ENCODE measurements at places on chromosomes 6 and 20.

- DNase-seq = peak; percentile 20
Measured at GRCh38 chr20:35091816-35092523, 637 bp downstream of the TRPC4AP start.

- DNase-seq = no peak
Measured at GRCh38 chr20:62736407-62737071, 27.9 kb downstream of the NTSR1 start.

DNA sequence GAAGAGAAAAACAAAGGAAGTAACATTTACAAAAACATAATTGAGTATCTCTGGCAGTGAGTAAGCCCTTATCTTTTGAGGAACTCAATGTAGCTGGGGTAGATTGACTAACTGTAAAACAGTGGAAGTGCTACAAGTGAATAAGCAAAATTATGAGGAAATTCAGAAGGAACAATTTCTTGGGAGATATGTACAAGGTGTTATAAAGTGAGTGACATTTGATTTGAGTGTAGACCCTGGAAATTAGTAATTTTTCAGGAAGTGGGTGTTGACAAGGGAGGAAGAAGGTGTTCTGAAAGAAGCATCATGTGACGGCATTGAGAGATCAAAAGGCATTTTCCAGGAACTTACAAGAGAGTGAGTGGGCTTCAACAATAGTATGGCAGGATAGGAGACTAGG, 22.2 kb downstream of the XRN2 start:
- DNase-seq = no peak

GRCh38 chr20:60352017-60352416, 393.8 kb downstream of the CDH26 start:
- no peak for DNase-seq

- no peak for DNase-seq
Measured at GRCh38 chr6:41967312-41968287, 26.0 kb upstream of the CCND3 start.

GRCh38 chr6:133314947-133315346, 73.8 kb downstream of the EYA4 start:
- DNase-seq = no peak

DNA sequence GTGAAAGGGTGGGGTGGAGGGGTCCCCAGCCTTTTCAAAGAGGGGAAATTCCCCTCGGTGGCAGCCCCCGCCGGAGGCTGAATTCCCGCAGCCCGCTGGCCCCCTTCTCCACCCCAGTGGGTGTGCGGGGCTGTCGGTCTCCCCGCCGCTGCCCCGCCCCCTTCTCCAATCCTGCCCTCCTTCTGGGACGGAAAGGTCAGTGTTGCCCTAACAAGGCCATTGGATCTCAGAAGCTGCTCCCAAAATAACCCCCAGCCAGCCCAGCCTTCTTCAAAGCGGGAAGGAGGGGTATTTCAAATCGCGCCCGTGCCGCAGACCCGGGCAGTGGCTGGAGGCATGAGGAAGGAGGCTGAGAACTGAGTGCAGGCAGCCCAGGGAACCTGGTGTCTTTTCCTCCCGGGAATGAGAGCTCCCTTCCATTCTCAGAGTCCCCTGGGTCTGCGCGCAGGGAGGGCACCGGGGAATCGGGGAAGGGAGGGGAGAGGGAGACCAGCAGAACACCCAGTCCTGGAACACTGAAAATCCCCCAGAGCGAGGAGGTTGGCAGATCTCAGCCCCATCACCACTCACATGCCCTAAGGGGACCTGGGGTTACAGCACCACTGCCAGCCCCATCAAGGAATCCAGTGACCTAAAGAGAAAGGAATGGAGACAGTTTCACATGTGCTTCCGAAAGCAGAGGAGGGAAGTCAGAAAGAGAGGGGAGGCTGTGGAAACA, at the start of gene JPH2:
JPH2 (minus strand) TSS at position 135 of the 718 bp plus-strand sequence. CDS start 483 bp downstream, outside the sequence.
- DNase-seq = no peak

DNA sequence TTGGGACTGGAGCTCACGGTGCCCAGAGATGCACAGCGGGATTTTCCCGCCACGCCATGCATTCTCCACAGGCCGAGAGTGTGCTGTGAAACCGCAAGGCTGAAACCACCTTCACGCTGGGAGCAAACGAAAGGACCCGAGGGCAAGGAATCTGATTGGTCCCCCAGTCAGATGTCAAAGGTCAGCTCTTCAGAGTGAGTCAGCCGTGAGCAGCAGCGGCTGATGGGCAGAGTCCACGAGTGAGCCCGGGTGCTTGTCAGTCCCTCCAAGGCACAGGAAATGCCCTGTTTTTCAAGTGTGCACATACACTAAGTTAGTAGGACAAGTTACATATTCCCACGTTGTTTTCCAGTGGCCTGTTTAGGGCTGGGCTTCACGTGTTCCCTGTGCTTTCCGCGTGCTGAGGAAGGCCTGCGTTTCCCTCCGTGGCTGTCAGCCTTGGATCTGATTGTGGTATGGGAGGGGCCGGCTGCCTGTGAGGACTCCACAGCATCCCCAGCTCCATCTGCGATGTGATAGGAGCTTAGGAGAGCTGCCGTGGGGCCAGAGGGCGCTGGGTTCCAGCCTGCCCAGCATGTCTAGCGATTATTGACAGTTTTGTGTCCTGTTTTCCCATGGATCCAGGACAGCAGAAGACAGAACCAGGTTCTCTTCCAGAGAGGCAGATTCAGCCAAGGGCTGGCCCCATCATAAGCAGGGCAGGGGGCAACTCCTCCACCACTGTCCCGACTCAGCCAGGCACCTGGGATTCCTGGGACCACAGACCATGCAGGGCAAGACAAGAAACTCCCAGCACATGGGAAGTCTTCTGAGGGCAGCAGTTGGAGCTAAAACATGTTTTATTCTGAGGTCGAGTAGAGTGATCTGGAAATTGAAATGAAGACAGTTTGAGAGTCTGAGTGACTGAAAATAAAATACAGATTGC, 38.2 kb upstream of the FRMD1 start:
- DNase-seq = no peak

- no peak for DNase-seq
Measured at GRCh38 chr6:68638230-68638900, 3.3 kb downstream of the ADGRB3 start.

- no peak for DNase-seq
Measured at GRCh38 chr20:10549511-10549910, 114.4 kb downstream of the SLX4IP start.

- no peak for DNase-seq
Measured at GRCh38 chr6:79612457-79612856, 18.7 kb upstream of the SH3BGRL2 start.

GRCh38 chr6:142722012-142722411, 223.0 kb downstream of the HIVEP2 start:
- no peak for DNase-seq

DNA sequence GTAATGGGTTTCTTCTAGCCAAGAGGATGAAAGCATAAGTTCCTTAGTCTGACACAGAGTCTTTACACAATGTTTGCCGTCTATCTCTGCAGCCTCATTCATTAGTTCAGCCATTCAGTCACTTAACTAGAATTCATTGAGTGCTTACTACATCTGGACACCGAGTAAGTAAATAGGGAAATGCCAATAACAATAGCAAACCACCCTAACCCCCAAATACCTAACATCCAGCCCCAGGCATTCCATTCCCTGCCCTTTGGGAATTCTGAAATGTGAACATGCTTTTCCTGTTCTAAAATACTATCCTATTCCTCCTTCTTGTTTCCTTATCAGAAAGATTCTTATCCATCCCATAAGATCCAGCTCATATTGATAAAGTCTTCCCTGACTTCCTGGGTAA, 277.6 kb upstream of the RNF217 start:
- DNase-seq = no peak

DNA sequence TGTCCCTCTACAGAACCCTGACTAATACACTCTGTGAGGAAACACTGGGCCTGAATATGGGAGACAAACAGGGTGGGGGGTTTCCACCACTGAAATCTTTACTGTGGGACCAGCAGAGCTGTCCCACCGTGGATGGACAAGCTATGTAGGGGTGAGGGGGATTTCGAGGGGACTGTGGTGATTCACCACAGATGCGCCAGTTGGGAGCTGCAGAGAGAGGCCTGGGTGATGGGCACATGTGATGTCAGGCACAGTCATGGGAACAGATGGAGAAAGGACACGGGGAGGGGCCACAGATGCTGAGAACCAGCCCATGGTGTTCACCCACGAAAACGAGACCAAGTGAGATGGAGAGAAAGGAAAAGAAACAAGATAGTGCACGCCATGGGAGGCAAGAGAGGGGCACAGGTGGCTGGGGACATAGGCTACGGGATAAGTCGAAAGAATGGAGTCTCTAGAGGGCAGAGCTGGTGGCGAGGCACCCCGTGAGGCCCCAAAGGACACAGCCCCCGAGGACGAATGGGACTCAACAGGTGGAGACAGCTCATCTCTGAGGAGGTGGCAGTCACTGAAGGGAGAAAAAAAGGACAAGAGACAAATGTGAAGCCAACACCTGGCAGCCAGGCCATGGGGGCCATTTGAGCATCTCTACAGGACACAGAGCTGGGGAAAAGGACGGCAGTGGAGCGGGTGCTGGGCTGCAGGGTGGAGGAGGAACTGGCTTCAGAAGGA, 10.5 kb upstream of the RAMACL start:
- DNase-seq = no peak

- no peak for DNase-seq
Measured at GRCh38 chr20:61638802-61639585, 386.9 kb downstream of the CDH4 start.

DNA sequence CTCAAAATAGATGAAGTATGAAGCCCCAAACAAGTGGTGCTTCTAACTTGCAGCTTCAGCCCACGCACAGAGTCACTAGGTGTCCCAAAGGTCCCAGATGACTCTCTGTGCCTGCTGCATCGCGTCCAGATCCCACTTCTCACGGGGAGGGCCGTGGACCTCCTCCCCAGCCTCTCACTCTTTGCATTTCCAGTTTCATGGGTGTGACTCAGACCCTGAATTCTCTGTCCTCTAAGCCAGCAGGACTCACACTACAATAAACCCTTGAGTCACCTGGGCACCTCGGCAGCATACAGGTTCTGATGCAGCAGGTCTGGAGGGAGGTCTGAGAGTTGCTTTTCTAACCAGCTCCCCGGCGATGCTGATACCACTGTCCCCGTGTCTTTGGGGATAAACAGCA, 114.0 kb upstream of the RIN2 start:
- DNase-seq = no peak

GRCh38 chr6:18842534-18842933, 455.4 kb downstream of the RNF144B start:
- DNase-seq = no peak

DNA sequence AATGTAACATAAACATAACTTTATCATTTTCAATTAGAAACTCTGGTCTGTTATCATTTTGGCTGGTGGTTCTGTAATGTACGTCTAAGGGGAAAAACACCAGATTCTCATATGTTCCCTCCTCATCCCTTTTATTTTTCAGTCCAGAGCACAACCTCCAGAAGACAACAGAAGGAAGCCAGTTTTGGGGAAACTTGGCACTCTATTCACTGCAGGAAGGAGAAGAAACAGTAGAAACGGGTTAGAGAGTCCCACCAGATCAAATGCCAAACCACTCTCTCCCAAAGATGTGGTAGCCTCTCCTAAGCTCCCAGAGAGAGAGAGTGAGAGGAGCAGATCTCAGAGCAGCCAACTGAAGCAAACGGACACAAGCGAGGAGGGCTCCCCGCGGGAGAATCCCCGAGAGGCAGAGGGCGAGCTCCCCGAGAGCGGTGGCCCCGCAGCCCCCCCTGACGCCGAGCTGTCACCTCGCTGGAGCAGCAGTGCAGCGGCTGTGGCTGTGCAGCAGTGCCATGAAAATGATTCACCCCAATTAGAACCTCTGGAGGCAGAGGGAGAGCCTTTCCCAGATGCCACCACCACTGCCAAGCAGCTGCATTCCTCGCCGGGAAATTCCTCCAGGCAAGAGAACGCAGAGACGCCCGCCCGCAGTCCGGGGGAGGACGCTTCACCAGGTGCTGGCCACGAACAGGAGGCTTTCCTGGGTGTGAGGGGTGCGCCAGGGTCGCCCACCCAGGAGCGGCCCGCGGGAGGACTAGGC, 117.8 kb downstream of the RTN4IP1 start:
- DNase-seq = no peak

GRCh38 chr6:67345946-67346345, 1289.1 kb upstream of the ADGRB3 start:
- no peak for DNase-seq

- no peak for DNase-seq
Measured at GRCh38 chr6:54255886-54256285, 52.4 kb upstream of the TINAG start.

DNA sequence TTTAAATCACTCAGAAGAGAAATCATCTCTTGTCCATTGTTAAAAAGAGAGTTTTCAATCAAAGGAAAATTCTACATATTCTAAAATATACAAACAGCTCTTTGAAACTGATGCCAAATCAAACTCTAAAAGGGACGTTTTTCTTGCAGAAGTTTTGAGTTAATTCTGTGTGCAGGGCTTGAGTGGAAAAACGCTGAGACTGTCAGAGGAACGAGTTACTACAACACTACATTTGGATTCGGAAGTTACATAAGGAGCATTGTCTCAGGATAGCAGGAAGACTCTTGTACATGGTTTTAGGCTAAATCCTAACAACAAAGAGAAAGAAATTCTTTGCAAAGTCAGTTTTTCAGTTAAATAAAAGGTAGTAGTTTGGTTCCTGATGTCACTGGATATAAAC, 155.7 kb upstream of the SUPT3H start:
- DNase-seq = no peak

DNA sequence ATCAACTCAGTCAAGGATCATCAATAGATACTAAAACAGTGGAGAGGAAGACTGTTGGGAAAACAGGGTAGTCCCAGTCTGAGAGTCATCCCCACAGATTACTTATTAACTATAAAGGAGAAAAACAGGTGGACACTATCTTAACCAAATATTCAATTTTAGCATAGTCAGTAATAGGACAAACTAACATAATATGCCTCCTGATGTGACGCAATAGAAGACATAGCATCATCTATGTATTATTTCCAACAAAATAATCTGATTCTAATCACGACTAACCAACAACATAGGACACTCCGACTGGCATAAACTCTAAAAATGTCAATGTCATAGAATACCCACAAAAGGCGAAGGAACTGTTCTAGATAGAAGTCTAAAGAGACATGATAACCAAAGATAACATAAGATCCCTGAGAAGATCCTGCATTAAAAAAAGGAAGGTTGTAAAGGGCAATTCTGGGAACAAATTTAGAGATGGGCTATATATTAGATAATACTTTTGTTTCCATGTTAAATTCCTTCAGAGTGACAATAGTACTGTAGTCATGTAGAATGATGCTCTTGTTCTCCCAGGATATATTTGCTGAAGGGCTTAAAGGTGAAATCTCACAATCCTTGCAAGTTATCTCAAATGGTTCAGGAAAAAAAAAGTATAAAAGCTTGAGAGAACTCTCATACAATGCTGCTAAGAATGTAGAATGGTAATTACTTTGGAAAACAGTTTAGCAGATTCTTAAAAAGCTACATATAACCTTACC, 28.9 kb downstream of the ILRUN start:
- no peak for DNase-seq

DNA sequence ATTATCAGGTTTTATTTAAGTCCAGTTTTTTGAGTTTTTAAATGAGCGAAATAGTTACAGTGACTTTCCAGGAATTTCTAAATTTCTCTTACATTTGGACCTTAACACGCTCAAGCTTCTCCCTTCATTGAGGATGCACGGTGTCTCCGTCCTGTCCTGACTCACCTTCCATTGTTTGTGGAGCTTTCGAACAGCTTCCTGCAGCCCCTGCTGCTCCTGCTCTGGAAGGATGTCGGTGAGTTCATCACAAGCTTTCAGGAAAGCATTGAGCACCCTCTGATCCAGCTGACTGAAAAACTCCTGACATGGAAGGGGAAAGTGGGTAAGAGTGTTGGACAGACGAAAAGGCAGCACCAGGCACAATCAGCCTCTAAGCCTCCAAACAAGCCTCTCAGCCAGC, 183.7 kb downstream of the SYNE1 start:
- DNase-seq = no peak
